Epithelial cell of prostate (primary cell): ENCODE measurements at places on chromosomes 6 and 20.

GRCh38 chr20:41958391-41958790, 340.2 kb upstream of the CHD6 start:
- no peak for DNase-seq

- peak; percentile 77 for DNase-seq
Measured at GRCh38 chr20:33945391-33946081, 48.2 kb upstream of the RALY start.

- no peak for DNase-seq
Measured at GRCh38 chr20:51508158-51508557, 34.4 kb downstream of the NFATC2 start.

GRCh38 chr6:122730775-122731386, 48.6 kb upstream of the FABP7 start:
- no peak for DNase-seq

DNA sequence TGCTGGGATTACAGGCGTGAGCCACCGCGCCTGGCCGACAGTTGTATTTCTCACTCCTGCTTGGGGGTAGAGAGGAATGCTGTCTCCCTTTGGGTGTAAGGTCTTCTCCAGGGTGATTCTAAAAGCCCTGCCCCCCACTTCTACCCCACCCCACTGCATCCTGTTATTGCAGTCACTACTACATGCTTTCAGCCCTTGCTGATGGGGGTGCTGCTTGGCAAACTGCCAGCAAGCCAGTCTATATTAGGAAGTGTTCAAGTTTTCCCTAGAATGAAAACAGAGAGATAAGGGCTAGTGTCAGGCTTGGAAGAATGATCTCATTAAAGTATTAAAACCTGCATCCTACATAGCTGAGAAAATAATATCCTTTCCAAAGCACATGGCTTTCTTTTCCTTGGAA, 31.3 kb downstream of the TTI1 start:
- no peak for DNase-seq

GRCh38 chr20:42024653-42025052, 406.5 kb upstream of the CHD6 start:
- DNase-seq = no peak

GRCh38 chr6:119343573-119344146, 5.9 kb downstream of the MAN1A1 start:
- no peak for DNase-seq

DNA sequence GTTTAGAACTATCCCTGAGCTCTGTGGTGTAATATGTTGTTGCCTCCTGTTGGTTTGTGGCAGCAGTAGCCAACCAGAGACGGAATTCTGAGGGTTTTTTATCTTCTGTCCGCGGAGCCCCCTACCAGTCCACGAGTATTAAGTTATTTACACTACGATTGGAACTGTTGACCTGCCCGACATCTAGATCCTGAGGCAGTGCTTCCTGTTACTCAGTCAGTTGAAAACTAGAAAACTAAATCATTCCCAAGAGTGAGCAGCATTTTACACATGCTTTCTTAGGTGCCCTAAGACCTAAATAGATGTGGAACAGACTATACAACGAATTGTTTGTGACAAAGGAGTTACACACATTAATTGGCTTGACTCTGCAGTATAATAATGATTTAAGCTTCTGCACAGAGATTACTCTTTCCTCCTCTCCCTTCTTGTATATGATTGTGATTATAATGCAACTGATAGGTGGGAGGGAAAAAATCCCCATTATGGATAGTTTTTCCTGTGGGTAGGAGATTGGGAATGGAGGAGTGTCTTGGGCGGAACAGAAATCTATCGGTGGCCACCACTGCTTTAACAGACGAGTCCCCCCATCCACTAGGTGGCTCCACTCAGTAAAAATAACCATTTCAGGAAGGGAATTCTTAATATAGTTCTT, 1.7 kb downstream of the LOC128125822 start:
- DNase-seq = no peak

GRCh38 chr6:87122477-87122876, 27.6 kb upstream of the CGA start:
- DNase-seq = no peak

- no peak for DNase-seq
Measured at GRCh38 chr6:31729515-31729978, 448 bp upstream of the DDAH2 start.

DNA sequence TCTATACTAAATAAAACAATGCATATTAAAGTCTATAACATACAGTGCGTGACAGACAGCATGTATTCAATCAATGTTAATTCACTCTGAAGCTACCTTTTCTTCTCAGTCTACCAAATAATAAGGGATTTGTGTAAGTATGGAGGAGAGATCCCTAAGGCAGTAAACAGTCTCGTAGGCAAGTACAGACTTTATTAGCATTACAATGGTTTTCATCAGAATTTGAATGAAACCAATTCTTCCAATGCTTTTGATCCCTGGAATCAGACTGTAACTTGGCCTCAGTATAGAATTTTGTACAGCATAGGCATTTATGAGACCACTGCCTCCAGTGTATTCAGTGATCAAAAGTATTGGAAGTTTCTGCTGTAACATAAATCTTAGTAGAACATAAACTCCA, 19.5 kb downstream of the LYRM4 start:
- no peak for DNase-seq
